ENCODE measurements at places on chromosomes 3 and 15.

DNA sequence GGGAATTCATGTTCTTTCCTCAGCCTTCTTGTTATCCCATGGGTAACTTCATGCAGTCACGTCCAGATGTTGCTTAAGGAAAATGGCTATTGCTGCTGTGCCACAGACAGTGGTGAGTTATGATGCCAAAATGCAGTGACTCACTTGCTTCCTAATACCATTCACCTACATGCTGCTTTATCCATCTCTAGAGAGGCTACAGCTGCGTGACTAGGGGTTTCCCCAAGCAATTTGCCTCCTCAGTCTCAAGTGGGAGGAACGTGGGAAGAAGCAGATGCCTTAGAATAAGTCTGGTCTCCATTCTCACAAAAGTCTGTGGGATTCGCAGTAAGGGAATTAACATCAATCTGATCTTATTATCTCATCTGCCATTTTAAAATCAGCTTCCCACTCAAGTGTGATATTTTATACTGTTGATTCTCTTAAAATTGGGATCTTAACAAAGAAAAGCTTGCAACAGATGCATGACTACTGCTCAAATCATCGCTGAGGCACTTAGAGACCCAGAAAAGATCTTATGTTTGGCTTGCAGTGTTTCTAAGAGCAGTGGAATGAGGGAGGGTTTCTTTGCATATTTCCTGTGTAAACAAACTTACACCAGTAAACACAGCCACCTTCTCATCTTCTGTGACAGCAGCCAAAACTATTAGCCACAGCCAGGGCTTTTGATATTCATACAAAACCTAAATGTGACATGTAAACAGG, 62.0 kb upstream of the ACP3 start:
- DNase-seq: no peak

- no peak for DNase-seq
Measured at GRCh38 chr3:193884027-193884426, 251.9 kb upstream of the HES1 start.

- no peak for DNase-seq
Measured at GRCh38 chr3:66140743-66141372, 79.9 kb upstream of the SLC25A26 start.

- DNase-seq: no peak
Measured at GRCh38 chr3:88267847-88268246, 118.1 kb downstream of the C3orf38 start.

DNA sequence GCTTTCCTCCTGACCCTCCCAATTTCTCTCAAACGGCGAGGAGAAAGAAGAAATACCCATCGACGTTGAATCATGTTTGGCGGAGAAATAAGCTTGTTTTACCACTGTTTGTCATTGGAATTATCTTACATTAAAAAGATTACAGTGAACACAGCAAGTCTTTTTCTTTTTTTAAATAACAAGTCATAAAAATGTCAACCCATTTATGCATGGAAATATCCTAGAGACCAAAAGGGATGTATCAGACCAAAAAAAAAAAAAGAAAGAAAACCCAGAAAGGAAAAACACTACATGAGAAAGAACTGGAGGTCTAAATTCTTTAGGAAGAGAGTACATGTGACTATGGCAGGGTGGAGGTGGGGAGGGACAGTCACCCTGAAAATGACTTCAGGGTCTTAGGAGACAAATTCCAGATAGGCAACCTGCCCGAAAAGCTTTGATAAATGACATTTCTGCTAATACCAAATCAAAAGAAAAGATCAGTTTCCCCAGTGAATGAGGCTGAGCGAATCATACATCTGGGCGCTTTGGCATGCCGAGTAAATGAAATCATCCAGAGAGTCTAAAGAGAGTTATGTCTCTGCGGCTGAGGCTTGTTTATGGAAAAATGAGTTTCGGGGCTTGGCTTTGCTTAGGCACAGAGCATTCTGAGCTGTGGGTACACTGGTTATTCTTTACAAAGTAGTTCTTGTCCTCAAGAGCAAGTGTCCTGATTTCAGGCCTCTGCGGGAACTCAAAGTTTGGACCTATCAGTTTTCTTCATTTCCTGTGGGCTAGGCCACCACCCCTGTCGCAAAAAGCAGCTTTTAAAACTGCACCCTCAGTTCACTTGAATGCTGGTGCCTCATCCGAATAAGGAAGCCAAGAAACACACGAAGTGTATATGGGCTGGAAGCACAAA, 110.1 kb upstream of the TGFBR2 start:
- DNase-seq: no peak

- no peak for DNase-seq
Measured at GRCh38 chr15:101499863-101500713, 10.6 kb upstream of the PCSK6 start.

DNA sequence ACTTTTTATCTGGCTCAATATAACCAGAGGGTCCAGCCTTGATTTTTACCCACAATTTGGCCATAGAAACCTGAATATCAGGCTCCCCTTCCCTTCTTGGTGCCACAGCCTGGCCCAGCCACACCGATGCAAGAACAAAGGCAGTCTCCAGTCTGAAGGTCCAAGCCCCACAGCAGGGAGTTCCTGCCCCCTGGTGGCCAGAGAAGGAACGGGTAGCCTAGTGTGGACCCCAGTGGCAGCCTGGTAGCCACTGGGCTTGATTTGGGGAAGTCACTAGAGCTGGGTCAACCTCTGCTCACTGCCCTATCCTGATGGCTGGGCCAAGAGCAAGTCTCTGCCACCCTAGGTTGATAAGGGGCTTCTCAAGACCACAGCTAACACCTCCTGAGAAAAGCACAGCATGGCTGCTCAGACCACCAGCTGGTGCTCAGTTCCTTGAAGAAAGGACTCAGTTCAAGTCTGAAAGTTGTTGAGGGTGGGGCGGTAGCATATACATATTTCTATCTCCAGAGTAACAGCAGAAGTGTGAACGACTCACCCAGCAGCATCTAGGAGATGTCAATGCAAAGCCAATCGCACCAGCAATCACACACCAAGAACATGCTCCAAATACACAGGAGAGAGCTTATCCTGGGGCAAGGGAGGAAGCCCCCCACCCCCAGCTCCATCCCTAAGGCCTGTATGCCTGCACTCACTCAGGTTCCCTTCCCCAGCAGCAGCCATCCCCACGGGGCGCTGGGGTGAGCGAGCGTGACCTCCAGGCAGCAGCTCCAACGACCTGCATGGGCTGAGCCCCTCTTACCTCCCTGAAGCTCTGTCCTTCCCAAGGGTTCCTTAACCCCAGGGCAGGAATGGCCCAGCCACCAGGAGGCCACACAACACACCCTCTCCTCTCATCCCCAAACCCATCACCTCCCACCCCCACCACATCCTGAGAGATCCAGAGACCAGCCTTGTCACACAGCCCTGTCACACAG, 7.6 kb downstream of the PFKFB4 start:
- peak; percentile 80 for DNase-seq

- DNase-seq: no peak
Measured at GRCh38 chr3:97181704-97182103, 367.3 kb downstream of the EPHA6 start.

- no peak for DNase-seq
Measured at GRCh38 chr15:73022161-73022560, 30.1 kb upstream of the NEO1 start.
